Endodermal cell (in vitro differentiated cells): ENCODE measurements at places on chromosomes 6 and 20. TPM values are rescaled to one million over a fixed set of nuclear protein-coding genes. Genes with fewer than 3 reads are reported as not detected.

DNA sequence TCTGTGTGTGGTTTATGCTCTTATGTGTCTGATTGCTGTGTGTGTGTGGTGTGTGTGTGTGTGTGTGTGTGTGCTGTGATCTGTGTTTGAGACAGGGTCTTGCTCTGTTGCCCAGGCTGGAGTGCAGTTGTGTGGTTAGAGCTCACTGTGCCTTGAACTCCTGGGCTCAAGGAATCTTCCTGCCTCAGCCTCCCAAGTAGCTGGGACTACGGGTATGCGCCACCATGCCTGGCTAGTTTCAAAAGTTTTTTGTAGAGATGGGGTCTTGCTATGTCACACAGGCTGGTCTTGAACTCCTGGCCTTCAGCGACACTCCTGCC is 3.4 kb upstream of the ZNF512B start:
- H3K4me1 ChIP-seq, result peaks cover 4% of the 10 kb centered on the region
- DNase-seq, result no peak
- peaks cover 2% of the 10 kb centered on the region for H3K36me3 ChIP-seq
- no peak overlapping the region for H3K27ac ChIP-seq
- H3K27me3 ChIP-seq, result peaks cover 10% of the 10 kb centered on the region

- H3K27me3 ChIP-seq, result no peaks in the 10 kb centered on the region
- no peak overlapping the region for H3K27ac ChIP-seq
- H3K36me3 ChIP-seq, result no peaks in the 10 kb centered on the region
Measured at GRCh38 chr20:61556673-61557072, 304.6 kb downstream of the CDH4 start.

DNA sequence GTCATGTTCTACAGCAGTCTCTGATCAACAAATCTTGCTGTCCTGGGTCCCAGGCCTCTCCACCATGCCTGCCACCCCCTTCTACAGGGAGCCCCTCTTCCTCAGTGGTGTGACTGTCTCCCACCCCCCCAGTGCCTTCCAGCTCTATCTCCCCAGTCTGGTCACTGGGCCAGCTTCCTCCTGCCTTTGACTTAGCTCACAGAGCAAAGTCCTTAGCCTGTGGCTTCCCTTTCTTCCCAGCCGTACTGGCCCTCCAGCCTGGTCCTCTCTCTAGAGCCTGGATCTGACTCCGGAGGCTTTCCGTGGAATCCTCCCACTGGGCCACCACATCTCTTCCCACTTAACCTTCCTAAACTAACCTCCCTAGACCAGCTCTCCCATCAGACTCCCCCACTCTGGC is 17.0 kb downstream of the MAPK13 start:
- H3K4me3 ChIP-seq, result no peak overlapping the region
- no peak overlapping the region for H3K27ac ChIP-seq
- no peaks in the 10 kb centered on the region for H3K4me1 ChIP-seq
- H3K27me3 ChIP-seq, result no peaks in the 10 kb centered on the region

DNA sequence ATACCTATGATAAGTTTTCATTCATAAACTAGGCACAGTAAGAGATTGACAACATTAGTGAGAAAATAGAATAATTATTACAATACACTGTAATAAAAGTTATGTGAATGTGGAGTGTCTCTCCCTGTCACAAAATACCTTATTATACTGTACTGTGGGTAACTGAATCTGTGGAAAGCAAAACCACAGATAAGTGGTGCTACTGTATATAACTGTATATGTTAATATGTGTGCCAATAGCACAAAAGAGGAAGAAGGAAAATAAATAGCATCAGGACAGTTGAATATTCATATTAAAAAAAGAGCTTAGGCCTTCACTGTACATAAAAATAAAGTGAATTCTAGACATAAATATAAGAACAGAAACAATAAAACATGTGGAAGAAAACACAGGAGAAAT is 243.5 kb downstream of the CDKAL1 start:
- no peak overlapping the region for H3K4me3 ChIP-seq
- no peak overlapping the region for H3K27ac ChIP-seq
- no peak for DNase-seq
- H3K27me3 ChIP-seq, result no peaks in the 10 kb centered on the region
- no peaks in the 10 kb centered on the region for H3K4me1 ChIP-seq

DEFB124 gene
- total RNA-seq, result not detected in 2 replicates

AIF1 gene
- 0.84 to 1.7 TPM (median 1.4 TPM) in 3 replicates for total RNA-seq
